ENCODE measurements at places on chromosomes 6 and 20.
A peak's percentile ranks its signal among the peaks of the same experiment; 100 is the strongest.

- no peak overlapping the region for H3K27ac ChIP-seq
- no peaks in the 10 kb centered on the region for H3K27me3 ChIP-seq
- DNase-seq, result no peak
Observed at GRCh38 chr6:85685713-85686112, 43.0 kb upstream of the SYNCRIP start.

DNA sequence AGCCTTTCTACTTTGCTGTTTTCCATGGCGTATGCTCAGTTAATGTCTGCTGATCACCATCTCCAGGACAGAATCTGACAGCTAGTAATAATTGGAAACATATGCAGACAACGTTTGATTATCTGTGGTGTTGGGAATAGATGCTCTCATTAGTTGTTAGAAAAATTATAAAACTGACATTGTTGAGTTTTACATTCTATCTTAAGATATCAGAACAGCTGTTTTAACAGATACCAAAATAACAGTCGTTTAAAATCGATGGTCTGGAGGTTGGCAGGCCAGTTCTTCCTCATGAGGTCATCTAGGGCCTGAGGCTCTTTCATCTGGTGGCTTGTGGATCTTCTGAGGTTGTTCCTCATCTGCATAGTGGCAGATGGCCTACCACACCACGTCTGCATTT lies 137.6 kb downstream of the AIG1 start:
- no peaks in the 10 kb centered on the region for H3K4me1 ChIP-seq
- no peak overlapping the region for H3K27ac ChIP-seq
- no peak for DNase-seq

- no peaks in the 10 kb centered on the region for H3K27me3 ChIP-seq
- no peak overlapping the region for H3K4me3 ChIP-seq
- no peaks in the 10 kb centered on the region for H3K4me1 ChIP-seq
- no peak overlapping the region for H3K27ac ChIP-seq
- no peak for DNase-seq
Observed at GRCh38 chr20:19727251-19727847, 30.7 kb upstream of the RIN2 start.

GRCh38 chr20:41509316-41510200 lies 108.6 kb downstream of the CHD6 start:
- peaks cover 57% of the 10 kb centered on the region for H3K4me1 ChIP-seq
- H3K36me3 ChIP-seq, result peaks cover 14% of the 10 kb centered on the region
- H3K4me3 ChIP-seq, result no peak overlapping the region
- H3K27me3 ChIP-seq, result no peaks in the 10 kb centered on the region

GRCh38 chr20:5786930-5787795 lies 37.0 kb downstream of the SHLD1 start:
- H3K4me1 ChIP-seq, result no peaks in the 10 kb centered on the region
- peak overlapping the region; percentile 77 for H3K27ac ChIP-seq
- no peaks in the 10 kb centered on the region for H3K27me3 ChIP-seq
- H3K36me3 ChIP-seq, result peaks cover 4% of the 10 kb centered on the region
- peak; percentile 66 for DNase-seq

DNA sequence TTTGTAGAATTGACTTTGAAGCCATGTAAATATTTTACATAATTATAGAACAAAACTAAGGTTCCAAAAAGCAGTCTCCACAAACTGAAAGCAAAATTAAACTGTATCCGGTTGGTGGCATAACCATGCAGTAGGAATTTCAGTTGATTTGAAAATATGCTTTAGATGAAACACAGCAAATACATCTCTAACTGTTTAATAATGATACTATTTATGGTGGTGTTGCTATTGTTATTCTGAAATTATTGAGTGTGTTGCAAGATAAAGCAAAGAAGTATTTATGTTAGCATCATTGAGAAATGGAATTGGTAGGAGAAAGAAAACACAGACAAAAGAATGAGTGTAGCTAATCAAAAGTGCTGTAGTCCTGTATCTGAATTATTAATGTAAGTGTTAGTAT lies 73.8 kb upstream of the MTHFD1L start:
- H3K36me3 ChIP-seq, result no peaks in the 10 kb centered on the region
- H3K27ac ChIP-seq, result no peak overlapping the region
- no peaks in the 10 kb centered on the region for H3K27me3 ChIP-seq
- no peak for DNase-seq
- H3K4me1 ChIP-seq, result no peaks in the 10 kb centered on the region
- H3K4me3 ChIP-seq, result no peak overlapping the region

GRCh38 chr6:165910184-165910966 lies 247.3 kb upstream of the PDE10A start:
- H3K27ac ChIP-seq, result no peak overlapping the region
- no peaks in the 10 kb centered on the region for H3K4me1 ChIP-seq
- no peaks in the 10 kb centered on the region for H3K27me3 ChIP-seq
- H3K4me3 ChIP-seq, result no peak overlapping the region
- H3K36me3 ChIP-seq, result no peaks in the 10 kb centered on the region

DNA sequence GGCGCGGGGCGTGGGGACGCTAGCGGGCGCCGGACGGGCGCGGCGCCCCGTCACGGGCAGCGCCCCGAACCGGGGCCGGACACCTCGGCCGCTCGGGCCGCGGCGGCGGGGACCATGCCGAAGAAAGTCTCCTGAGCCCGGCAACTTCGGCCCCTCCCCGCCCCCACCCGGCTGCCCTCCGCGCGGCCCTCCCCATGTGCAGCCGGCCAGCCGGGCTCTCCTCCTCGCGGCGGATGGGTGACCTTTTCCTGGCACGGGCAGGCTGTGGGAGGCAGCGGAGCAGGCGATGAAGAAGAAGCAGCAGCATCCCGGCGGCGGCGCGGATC lies 278 bp downstream of the UST start:
- no peaks in the 10 kb centered on the region for H3K4me1 ChIP-seq
- DNase-seq, result no peak
- H3K27me3 ChIP-seq, result no peaks in the 10 kb centered on the region
- peak overlapping the region; percentile 75 for H3K27ac ChIP-seq

DNA sequence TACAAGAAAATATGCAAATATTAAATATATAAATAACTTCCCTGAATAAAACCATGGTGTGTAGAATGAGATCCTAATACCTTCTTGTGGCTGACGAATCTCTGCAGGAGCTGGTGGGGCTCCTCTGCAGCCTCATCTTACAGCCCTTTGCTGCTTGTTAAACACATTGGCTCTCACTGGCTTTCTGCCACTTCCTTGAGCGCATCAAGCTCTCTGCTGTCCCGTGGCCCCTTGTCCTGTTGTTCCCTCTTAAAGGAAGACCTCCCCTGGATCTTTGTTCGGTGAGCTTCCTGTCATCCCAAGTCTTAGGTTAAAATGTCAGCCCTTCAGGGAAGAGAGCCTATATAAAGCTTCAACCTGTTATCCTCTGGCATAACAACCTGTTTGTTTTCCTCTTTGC lies 519.6 kb downstream of the DOK5 start:
- H3K27ac ChIP-seq, result no peak overlapping the region
- H3K4me3 ChIP-seq, result no peak overlapping the region

- no peak overlapping the region for H3K4me3 ChIP-seq
- no peaks in the 10 kb centered on the region for H3K27me3 ChIP-seq
- DNase-seq, result no peak
- H3K36me3 ChIP-seq, result no peaks in the 10 kb centered on the region
Observed at GRCh38 chr6:113149511-113149910, 707.6 kb upstream of the MARCKS start.

DNA sequence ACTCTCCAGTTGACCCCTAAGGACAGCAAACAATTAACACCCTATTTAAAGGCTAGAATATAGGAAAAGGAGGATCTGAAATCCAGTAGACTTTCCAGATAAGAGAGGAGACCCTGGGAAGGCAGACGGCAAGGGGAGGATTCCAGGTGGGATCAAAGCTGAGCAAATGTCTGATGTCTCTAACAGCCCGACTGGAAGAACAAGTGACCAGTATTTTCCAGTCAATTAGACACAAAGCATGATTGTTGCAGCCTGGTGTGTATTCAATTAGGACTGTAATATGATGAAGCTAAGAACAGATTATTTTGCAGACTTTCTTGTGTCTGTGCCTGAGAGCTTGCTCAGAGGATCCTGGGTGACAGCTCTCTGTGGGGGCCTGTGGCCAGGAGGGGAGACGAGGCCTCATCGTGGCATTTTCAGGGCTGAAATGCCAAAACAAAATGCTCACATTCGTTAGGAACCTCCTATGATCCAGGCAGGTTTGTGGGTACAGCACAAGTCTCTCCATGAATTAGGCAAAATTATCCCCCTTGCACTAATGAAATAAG lies 471.8 kb upstream of the AGPAT4 start:
- H3K27me3 ChIP-seq, result no peaks in the 10 kb centered on the region
- no peak overlapping the region for H3K4me3 ChIP-seq
- no peaks in the 10 kb centered on the region for H3K36me3 ChIP-seq

DNA sequence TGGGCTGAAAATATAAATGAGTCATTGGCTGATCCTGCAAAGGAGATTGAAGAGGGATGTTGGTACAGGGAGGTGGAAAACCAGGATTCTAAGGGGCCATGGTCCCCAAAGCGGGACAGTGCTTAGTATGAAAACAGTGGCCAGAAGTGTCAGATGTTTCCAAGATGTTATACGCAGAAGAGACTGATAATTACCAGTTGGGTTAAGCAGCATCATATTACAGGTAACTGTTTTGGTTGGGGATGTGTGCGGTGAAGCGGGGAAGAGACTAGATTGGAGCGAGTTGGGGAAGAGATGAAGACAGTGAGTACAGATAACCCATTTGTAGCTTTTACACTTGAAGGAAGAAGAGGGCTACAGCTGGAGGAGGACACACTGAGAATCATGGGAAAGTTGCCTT lies 80.8 kb downstream of the PLEKHG1 start:
- no peak overlapping the region for H3K27ac ChIP-seq
- H3K36me3 ChIP-seq, result no peaks in the 10 kb centered on the region
- H3K4me1 ChIP-seq, result no peaks in the 10 kb centered on the region
- DNase-seq, result no peak

GRCh38 chr6:5681480-5681879 lies 325.2 kb downstream of the NRN1 start:
- no peaks in the 10 kb centered on the region for H3K4me1 ChIP-seq
- no peak overlapping the region for H3K4me3 ChIP-seq
- no peak for DNase-seq
- H3K36me3 ChIP-seq, result no peaks in the 10 kb centered on the region

DNA sequence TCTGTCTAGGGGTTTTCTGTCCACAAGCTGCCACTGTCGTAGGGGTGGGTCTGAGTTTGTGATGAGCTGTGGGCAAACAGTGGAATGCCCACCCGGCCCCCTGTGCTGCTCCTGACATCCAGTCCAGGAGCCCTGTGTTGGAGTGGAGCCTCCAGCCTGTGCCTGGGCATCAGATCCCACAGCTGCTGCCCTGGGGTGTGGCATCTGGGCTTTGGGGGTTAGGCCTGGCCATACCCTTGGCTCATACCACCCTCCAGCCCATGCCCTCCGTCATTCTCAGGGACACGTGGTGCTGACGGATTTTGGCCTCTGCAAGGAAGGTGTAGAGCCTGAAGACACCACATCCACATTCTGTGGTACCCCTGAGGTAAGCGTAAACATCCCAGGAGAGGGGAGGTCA lies 12.9 kb downstream of the SGK2 start:
- no peak overlapping the region for H3K27ac ChIP-seq
- H3K4me1 ChIP-seq, result no peaks in the 10 kb centered on the region
- H3K27me3 ChIP-seq, result no peaks in the 10 kb centered on the region
- DNase-seq, result no peak
- no peak overlapping the region for H3K4me3 ChIP-seq
- H3K36me3 ChIP-seq, result no peaks in the 10 kb centered on the region

DNA sequence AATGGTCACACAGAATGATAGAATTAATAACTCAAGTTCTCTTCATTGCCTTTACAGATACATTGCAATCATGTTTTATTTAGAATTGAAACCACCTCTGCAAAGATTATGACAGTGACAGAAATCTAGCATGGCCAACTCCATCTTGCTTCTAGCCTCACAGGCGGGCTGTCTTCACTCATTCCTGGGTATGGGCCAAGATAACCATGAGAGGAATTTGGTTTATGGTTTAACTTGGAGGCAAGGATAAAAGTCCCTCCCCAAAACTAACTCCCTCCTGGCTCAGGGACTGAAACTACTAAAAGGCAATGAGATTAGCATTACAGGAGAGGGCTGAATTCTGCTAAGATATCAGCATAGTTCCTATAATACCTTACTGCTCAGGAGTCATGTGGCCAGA lies 95.2 kb upstream of the CST7 start:
- no peaks in the 10 kb centered on the region for H3K36me3 ChIP-seq
- H3K4me1 ChIP-seq, result no peaks in the 10 kb centered on the region
- H3K27me3 ChIP-seq, result no peaks in the 10 kb centered on the region
- no peak overlapping the region for H3K27ac ChIP-seq
- no peak overlapping the region for H3K4me3 ChIP-seq
- no peak for DNase-seq

- DNase-seq, result no peak
- H3K27me3 ChIP-seq, result no peaks in the 10 kb centered on the region
- no peak overlapping the region for H3K4me3 ChIP-seq
- H3K36me3 ChIP-seq, result no peaks in the 10 kb centered on the region
Observed at GRCh38 chr6:51818520-51819022, 268.8 kb downstream of the PKHD1 start.

GRCh38 chr6:91198588-91199255 lies 611.9 kb upstream of the MAP3K7 start:
- H3K36me3 ChIP-seq, result no peaks in the 10 kb centered on the region
- H3K4me3 ChIP-seq, result no peak overlapping the region
- H3K27me3 ChIP-seq, result no peaks in the 10 kb centered on the region
- no peak overlapping the region for H3K27ac ChIP-seq
- no peak for DNase-seq

DNA sequence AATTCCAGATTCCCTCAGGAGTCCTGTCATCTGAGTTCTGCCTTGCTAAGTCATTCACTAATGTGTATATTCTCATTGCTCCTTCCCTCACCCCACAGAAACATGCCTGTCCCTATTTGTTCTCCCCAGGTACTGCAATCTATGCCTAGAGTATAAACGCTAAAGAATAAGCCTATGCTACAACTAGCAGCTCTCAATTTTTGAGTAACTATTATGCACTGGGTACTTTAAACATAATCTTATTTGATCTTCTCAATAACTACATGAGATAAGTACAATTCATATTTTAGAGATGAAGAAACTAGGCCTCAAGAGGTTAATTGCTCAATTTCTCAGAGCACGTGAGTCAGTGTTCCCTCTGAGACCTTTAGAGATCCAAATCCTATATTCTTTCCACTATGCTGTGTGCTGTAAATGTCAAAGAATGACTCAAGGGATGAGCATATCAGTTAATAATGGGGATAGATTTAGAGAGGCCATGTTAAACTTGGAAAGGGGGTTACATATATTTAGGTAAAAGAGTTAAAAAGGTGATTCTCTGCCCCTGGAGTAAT lies 423.8 kb upstream of the ADGRB3 start:
- H3K27ac ChIP-seq, result no peak overlapping the region
- no peaks in the 10 kb centered on the region for H3K36me3 ChIP-seq
- H3K4me1 ChIP-seq, result no peaks in the 10 kb centered on the region
- H3K27me3 ChIP-seq, result no peaks in the 10 kb centered on the region

DNA sequence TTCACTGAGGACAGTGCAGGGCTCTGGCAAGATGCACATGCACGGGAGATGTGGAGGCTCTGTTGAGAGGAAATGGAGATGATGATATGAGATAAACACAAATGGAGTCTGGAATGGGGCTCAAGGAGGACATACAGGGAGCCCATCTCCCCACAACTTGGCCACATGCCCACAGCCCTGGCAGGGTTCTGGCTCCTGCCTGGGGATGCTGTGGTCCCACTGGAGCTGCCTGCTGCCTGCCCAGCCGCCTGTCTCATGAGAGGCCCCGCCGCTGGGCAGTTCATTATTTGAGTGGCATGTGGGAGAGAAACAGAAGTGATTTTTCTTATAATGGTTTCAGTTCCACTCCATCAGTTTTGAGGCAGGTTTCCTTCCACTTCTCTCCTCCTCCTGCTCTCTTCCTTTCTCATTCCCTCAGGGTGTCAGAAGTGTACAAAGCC lies 133.6 kb upstream of the TRAF3IP2 start:
- H3K4me3 ChIP-seq, result no peak overlapping the region
- no peak for DNase-seq
- no peaks in the 10 kb centered on the region for H3K36me3 ChIP-seq

All from right atrium auricular region (tissue), 2 donors.